ENCODE measurements at places on chromosomes 7 and 10.

DNA sequence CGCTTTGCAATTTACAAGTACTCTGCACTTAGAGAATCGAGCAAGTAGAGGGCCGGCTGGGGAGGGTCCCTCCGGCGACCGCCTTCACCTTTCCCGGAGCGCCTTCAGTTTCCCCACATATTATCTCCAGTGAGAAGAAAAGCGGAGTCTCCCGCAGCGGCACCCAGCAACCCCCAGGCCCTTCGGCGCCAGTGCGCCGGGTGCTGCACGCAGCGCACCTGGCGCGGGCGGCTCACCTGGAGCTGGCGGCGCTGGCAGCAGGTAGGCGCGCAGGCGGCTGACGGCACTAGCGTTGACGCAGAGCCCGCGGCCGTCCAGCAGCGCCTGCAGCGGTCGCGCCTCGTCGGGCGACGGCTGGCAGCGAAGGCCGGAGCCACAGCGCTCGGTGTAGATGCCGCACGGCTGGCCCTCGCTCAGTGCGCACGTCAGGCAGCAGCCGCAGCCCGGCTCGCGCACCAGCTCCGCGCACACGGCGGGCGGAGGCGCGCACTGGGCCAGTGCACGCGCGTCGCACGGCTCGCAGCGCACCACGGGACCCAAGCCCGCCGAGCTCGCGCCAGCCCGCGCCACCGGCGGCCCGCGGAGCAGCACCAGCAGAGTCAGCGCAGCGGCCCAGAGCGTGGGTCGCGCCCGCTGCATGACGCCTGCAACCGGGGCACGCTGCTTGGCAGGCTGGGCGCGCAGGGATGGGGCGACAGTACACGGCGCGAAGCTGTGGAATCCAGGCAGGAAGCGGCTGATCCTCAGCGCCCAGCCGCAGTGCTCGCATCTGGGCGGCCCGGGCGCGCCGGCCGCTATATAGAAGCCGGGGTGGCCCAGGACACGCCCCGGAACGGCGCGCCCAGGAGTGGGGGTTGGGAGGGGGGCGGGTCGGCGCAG, at the start of gene IGFBP3:
TSS of gene IGFBP3 (minus strand) at position 771 of the 879 bp plus-strand sequence. CDS start at position 639, 132 bp downstream.
- DNase-seq, result no peak

DNA sequence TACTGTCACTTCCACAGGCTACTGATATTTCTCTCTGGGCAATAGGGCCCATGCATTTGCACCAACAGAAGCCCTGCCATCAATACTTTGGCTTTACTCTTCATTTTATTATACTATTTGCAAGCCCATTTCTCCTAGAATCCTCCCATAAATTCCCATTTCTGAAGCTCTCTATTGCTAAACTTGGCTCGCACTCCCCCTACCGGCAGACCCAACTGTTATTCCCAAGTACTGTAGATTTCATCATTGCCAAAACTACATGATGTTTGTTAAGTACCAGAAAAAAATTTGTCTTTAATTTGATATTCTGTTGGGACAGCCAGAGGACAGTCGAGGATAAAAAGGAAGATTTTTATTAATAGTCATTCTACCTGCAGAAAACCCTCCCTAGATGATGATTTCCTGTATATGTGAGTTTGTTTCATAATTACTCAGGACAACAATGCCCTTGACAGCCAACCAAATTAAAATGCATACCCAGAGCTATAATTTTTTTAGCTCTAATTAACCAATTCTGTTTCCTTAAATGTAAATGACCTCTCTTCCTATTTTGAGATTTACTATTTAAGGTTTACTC, 298.6 kb downstream of the REEP3 start:
- DNase-seq, result peak; percentile 18

DNA sequence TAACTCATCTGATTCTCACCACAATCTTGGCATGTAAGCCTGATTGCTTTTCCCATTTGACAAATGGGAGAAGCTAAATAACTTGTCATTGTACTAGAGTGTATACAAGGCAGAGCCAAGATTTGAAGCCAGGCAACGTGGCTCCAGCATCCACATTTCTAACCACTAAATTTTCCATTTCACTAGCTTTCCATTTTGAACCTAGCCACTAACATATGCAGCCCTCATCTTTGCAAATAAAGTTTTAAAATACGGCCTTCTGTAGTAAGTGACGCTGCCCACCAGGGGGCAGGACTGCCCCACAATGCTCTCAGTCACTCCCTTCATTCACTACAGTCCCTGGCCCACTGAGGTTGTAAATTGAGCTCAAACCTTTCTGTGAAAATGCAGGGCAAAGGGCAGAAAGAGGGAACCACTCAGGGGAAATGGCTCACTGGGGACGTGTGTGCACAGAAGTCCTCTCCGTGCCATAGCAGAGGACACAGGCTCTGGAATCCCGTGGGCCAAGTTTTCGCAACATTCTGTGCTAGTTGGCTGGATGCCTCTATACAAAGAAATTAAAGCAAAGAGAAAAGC, 315.7 kb downstream of the TNS3 start:
- peak; percentile 30 for DNase-seq

- peak; percentile 13 for DNase-seq
Observed at GRCh38 chr7:112510001-112510742, 29.4 kb downstream of the LSMEM1 start.

GRCh38 chr10:19638182-19638895, 177.9 kb upstream of the PLXDC2 start:
- no peak for DNase-seq

GRCh38 chr7:130150587-130150986, 54.6 kb downstream of the TMEM209 start:
- no peak for DNase-seq

DNA sequence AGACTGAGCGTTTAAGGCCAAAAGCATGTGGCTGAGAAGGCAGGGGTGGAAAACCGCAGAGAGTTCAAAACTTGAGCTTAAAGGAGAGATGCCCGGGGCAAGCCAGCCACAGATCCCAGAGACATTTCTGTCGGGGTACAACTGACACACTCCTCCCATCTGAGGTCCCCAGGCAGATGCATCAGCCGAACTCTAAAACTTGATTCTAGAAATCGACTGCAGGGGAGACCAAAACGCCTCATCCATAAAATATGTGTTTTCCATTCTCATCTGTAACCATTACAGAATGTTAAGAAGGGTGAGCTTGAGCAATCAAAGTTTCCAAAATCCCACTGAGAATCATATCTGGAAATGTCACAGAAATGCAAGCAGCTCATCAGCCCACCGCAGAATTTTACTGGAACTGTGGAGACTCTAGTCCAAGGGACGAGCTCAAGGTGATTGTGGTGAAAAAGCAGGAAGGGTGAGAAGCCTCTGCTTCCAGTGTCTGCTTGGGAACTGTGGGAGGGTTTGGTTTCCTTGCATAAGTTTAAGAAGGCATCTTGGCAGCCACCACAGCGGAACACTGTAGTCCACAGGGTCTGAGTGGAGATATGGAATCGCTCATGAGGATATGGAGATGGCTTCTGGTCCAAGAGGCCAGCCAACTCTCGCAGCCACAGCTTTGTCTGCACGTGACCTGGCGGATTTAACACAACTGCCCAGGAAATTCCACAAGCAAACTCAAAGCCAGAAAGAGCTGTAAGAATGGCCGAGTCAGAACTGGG, 249.2 kb downstream of the SFMBT2 start:
- DNase-seq, result no peak

GRCh38 chr10:100341953-100342626, 4.9 kb upstream of the SCD start:
- DNase-seq, result peak; percentile 34

DNA sequence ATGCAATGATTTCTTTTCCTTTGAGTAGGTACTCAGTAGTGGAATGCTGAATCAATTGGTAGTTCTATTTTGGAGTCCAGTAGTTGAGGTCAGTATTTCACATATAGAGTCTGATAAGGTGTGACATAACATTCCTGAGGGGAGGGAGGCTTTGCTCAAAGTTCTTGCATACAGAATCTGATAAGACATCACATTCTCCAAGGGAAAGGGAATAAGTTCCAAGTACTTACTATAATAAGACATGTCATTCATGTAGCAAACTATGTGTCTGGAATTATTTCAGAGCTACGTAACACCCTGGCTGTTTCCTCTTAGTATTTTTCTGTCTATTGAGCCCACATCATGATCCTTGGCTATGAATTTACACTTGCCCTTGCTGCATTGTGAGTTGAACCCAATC, 74.3 kb upstream of the POM121L12 start:
- DNase-seq, result no peak

- DNase-seq, result no peak
Observed at GRCh38 chr10:25257646-25258045, 82.8 kb downstream of the GPR158 start.

DNA sequence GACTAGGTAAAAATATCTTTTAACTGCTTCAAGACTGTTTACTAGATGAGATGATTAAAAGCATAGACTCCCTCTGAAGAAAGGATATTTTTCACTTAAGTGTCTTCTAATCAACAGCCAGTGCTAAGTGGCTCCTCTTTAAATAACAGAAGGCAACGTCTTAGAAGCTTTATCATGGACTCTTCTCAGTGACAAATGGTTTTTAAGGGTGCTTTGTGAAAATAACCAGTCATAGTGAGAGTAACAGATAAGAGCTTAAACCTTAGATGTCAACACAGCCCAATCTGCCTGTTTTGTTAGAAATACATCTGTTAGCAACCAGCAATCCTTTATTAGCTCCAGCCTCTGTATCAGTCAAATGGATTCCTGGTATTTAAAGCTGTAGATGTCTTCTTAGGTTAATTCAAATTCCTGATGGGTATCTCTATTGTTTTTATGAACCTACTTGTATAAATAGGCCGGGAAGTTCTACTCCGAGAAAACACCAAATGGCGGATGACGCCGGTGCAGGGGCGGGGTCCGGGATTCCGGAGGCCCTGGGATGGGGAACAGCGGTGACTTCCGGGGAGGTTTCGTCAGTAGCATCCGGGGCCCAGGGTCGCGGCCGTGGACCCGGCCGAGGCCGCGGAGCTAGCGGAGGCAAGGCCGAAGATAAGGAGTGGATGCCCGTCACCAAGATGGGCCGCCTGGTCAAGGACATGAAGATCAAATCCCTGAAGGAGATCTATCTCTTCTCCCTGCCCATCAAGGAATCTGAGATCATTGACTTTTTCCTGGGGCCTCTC, 285.4 kb downstream of the GPR37 start:
- DNase-seq, result no peak

GRCh38 chr7:24690251-24690650, 67.0 kb downstream of the GSDME start:
- no peak for DNase-seq

GRCh38 chr7:143041346-143041745, 10.8 kb upstream of the OR6V1 start:
- DNase-seq, result no peak

DNA sequence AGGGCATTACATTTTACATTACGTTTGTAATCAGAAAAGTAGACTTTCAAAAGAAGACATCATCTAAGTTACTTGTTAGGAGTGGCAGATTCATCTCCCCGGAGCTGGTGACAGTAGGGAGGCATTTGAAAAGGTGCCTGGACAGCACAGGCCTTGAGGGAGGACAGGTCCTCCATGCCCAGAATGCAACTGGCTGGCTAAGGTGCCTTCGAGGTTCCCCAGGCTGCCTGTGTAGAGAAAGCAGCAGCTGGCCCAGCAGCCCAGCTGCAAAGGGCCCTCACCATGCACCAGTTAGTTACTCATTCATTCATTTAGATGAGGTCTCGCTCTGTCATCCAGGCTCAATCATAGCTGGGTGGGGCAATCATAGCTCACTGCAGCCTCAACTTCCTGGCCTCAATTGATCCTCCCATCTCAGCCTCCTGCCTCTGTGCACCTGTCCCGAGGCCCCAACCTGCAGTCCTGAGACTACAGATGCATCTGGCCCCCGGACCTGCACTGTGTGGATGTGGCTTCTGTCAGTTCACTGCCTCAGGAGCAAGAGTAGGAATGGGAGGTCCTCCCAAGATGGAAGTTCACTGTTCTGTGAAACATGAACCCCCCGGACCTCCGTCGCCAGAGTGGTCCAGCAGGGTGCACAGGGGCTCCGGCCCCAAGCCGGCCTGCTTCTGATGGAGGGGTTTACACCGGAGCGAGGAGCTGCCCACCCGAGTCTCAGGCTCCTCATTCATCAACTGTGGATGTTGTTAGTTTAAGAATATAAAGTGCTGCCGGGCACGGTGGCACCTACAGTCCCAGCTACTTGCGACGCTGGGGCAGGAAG, 36.6 kb downstream of the PRKAG2 start:
- no peak for DNase-seq

DNA sequence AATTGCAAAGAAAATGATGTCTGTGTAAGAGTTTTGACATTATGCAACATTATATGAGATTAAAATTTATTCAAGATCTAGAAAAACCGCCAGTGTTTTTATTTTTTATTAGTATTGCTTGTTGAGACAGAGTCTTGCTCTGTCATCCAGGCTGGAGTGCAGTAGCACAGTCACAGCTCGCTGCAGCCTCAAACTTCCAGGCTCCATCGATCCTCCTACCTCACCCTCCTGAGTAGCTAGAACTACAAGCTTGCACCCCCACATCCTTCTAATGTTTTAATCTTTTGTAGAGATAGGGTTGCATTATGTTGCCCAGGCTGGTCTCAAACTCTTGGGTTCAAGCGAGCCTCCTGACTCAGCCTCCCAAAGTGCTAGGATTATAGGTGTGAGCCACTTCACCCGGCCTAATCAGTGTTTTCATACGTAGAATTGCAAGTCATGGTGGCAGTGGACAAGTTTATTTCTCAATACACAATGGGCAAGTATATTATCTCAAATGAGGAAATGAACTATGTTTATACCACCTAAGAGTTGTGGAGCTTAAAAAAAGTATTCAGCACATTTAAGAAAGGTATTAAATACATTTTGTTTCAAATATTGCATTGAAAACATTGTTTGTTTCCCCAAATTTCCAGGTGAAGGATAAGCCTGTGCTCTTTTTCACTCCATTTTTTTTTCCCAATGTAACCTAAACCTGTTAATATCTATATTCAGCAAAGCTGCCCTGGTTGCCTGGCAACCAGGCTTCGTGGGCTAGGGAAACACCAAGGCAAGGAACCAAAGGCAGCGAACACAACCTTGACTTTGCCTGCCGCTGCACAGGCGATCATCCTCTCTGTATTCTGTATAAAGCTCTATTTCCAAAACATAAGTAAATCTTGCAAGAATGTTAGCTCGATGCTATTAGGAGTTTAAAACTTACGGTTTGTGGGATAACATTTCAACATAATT, 163.9 kb downstream of the CACNB2 start:
- DNase-seq, result no peak

GRCh38 chr7:6232534-6232933, 39.9 kb downstream of the CYTH3 start:
- DNase-seq, result no peak

GRCh38 chr10:103872137-103872931, 17.0 kb upstream of the SH3PXD2A start:
- DNase-seq, result no peak

DNA sequence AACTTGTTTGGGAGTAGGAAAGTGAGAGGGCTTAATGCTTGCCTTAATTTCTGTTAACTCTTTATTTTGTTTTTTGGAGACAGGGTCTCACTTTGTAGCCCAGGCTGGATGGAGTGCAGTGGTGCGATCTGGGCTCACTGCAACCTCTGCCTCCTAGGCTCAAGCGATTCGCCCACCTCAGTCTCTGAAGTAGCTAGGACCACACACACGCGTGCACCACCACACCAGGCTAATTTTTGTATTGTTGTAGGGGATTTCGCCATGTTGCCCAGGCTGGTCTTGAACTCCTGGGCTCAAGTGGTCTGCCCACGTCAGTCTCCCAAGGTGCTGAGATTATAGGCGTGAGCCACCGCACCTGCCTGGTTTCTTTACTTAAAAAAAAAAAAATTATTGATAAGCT, 1.9 kb downstream of the PPP2R2D start:
- DNase-seq, result no peak

GRCh38 chr10:12702215-12702770, 299.2 kb downstream of the CCDC3 start:
- DNase-seq, result no peak

- DNase-seq, result no peak
Observed at GRCh38 chr10:87837445-87837844, 19.4 kb upstream of the ATAD1 start.
